Heart right ventricle (tissue), 16 donors: ENCODE measurements at places on chromosomes 1 and 21. TPM values are rescaled to one million over a fixed set of nuclear protein-coding genes. Genes with fewer than 3 reads are reported as not detected.

Gene HECTD3
- 16.0 TPM for total RNA-seq

Gene FHL3
- total RNA-seq, result 8.0 TPM

Gene MFSD2A
- 0.45 TPM for total RNA-seq

Gene SYTL1
- 0.41 TPM for total RNA-seq

Gene RNPEP
- total RNA-seq, result 16.4 TPM

Gene ADGRB2
- total RNA-seq, result 9.8 TPM

Gene SPATA1
- total RNA-seq, result 0.80 TPM

Gene SPRR2A
- not detected for total RNA-seq

Gene ODR4
- total RNA-seq, result 15.9 TPM

Gene LRRC39
- total RNA-seq, result 149 TPM

Gene NBPF12
- 4.9 TPM for total RNA-seq

Gene ERICH3
- not detected for total RNA-seq

- no peak overlapping the region for H3K4me3 ChIP-seq
- no peaks in the 10 kb centered on the region for H3K36me3 ChIP-seq
- no peak overlapping the region for H3K27ac ChIP-seq
- peaks cover 53% of the 10 kb centered on the region for H3K4me1 ChIP-seq
- no peaks in the 10 kb centered on the region for H3K27me3 ChIP-seq
- DNase-seq, result no peak
Observed at GRCh38 chr1:164613176-164613575, 54.2 kb downstream of the PBX1 start.

DNA sequence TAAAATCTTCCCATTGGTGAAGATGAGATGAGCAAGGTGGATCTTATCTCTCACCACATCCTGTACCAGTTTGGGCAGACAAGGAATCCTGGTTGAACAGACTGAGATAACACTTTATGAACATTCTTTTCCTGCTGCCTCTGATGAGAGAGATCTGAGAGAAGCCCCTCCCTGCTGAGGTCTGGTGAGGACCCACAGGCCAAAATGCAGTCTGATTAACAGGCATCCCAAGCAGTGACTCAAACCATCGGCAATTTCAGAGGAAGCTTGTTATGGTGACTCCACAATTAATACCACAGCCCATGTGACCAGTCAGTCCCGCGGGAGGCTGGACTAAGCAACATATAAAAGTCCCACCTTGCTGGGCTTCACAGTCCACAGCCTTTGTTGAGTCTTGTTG is at the start of gene PRR9:
TSS of gene PRR9 (plus strand) at position 373 of the 400 bp plus-strand sequence. CDS start 561 bp downstream, outside the sequence.
- H3K36me3 ChIP-seq, result no peaks in the 10 kb centered on the region
- DNase-seq, result no peak
- peaks cover 21% of the 10 kb centered on the region for H3K27me3 ChIP-seq
- H3K27ac ChIP-seq, result no peak within 1 kb of the TSS

- DNase-seq, result no peak
- no peaks in the 10 kb centered on the region for H3K36me3 ChIP-seq
- no peaks in the 10 kb centered on the region for H3K27me3 ChIP-seq
- no peak overlapping the region for H3K27ac ChIP-seq
Observed at GRCh38 chr1:97252076-97252475, 530.5 kb downstream of the PTBP2 start.

- H3K27me3 ChIP-seq, result no peaks in the 10 kb centered on the region
- H3K27ac ChIP-seq, result no peak overlapping the region
- no peak for DNase-seq
- no peak overlapping the region for H3K4me3 ChIP-seq
- H3K4me1 ChIP-seq, result no peaks in the 10 kb centered on the region
Observed at GRCh38 chr1:214296860-214297745, 16.1 kb downstream of the SMYD2 start.

- H3K27ac ChIP-seq, result no peak overlapping the region
- no peaks in the 10 kb centered on the region for H3K27me3 ChIP-seq
- no peaks in the 10 kb centered on the region for H3K4me1 ChIP-seq
- H3K4me3 ChIP-seq, result no peak overlapping the region
- DNase-seq, result no peak
Observed at GRCh38 chr1:161324020-161324419, 9.8 kb downstream of the SDHC start.

DNA sequence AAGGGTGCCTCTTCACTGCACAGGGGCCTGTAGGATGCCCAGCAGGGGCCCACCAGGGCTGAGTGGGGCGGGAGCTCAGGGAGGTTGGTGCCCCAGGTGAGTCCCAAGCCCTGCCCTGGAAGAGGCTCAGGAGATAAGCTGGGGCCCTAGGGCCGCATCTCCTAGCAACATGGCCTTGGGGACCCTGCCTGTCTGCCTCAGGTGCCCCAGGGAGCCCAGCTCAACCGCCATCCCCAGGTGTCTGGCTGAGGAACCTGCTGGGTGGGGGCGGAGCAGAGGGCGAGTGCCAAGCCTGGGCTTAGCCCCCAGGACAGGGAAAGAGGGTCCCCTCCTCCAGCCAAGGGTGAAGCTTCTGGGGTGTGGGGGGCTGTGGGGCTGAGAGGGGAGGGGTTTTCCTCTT is 54.8 kb downstream of the FOXO6 start:
- H3K4me3 ChIP-seq, result no peak overlapping the region
- no peak for DNase-seq
- no peak overlapping the region for H3K27ac ChIP-seq

- no peak overlapping the region for H3K4me3 ChIP-seq
- no peak for DNase-seq
- H3K36me3 ChIP-seq, result no peaks in the 10 kb centered on the region
- peaks cover 16% of the 10 kb centered on the region for H3K4me1 ChIP-seq
- H3K27me3 ChIP-seq, result no peaks in the 10 kb centered on the region
Observed at GRCh38 chr1:184542291-184542690, 155.5 kb downstream of the C1orf21 start.

DNA sequence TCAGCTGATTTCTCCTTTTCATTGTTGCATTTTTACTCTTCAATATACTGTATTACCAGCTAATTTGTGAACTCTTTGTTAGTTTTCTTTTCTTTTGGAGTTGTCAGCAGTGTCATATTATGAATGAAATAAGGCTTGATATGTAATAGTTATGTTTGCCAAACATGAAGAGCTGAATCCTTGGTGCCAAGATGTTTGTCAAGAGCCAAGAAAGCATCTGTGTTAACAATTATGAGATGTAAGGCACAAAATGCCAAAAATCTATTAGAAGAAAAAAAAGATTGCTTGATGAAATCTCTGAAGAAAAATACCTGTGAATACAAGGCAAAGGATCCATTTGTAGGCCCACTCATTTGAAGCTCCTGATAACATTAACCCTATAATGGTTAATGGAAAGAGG is 48.4 kb upstream of the RNPC3 start:
- H3K4me1 ChIP-seq, result no peaks in the 10 kb centered on the region
- no peak overlapping the region for H3K4me3 ChIP-seq
- no peaks in the 10 kb centered on the region for H3K36me3 ChIP-seq
- no peak for DNase-seq

DNA sequence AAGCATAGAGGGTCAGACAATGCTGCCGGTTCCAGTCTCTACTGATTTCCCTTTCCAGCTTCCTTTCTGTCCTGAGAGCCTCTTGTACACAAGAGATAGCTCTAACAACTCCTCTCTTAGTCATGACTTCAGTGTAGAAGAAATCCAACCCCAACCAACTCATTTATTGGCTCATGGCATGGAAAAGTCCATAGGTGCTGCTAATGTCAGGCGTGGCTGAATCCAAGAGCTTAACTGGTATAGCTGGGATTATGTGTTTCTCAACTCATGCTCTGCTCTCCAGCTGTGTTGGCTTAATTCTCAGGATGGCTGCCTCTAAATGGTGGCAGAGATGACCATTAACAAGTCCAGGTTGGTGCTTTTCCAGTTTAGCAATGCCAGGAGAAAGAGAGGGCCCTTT is 12.4 kb upstream of the THRAP3 start:
- H3K36me3 ChIP-seq, result no peaks in the 10 kb centered on the region
- H3K4me1 ChIP-seq, result no peaks in the 10 kb centered on the region
- H3K27me3 ChIP-seq, result no peaks in the 10 kb centered on the region
- no peak for DNase-seq

DNA sequence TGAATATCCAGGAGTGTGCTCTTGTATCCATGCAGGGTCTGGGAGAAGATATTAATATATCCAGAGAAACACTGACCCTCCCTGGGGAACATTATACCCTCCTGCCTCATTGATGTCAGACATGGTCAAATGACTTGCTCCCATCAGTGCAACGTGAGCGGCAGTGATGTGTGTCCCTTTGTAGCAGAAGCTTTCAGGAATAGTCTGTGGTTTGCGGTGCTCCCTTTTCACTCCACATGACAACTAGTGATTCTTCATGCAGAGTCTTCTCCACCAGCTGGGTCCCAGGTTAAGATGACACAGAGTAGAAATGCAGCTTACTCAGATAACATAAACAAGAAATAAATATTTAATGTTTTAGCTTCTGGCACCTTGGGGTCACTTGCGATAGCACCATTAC is 31.9 kb upstream of the LYPD8 start:
- H3K4me3 ChIP-seq, result no peak overlapping the region
- no peak overlapping the region for H3K27ac ChIP-seq
- peaks cover 4% of the 10 kb centered on the region for H3K27me3 ChIP-seq

DNA sequence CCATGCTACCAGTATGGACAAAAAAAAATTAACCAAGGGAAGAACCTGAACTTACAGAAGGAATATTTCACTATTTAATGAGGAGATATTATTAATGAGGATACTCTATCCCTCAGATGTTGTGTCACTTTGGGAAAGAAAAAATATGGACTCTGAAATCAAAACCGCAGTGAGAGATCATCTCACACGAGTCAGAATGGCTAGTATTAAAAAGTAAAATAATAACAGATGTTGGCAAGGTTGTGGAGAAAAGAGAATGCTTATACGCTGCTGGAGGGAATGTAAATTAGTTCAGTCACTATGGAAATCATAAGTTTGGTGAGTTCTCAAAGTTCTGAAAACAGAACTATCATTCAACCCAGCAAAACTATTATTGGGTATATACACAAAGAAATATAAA is 30.9 kb downstream of the TNFSF4 start:
- no peaks in the 10 kb centered on the region for H3K36me3 ChIP-seq
- H3K27me3 ChIP-seq, result no peaks in the 10 kb centered on the region
- H3K4me1 ChIP-seq, result no peaks in the 10 kb centered on the region
- no peak overlapping the region for H3K27ac ChIP-seq

DNA sequence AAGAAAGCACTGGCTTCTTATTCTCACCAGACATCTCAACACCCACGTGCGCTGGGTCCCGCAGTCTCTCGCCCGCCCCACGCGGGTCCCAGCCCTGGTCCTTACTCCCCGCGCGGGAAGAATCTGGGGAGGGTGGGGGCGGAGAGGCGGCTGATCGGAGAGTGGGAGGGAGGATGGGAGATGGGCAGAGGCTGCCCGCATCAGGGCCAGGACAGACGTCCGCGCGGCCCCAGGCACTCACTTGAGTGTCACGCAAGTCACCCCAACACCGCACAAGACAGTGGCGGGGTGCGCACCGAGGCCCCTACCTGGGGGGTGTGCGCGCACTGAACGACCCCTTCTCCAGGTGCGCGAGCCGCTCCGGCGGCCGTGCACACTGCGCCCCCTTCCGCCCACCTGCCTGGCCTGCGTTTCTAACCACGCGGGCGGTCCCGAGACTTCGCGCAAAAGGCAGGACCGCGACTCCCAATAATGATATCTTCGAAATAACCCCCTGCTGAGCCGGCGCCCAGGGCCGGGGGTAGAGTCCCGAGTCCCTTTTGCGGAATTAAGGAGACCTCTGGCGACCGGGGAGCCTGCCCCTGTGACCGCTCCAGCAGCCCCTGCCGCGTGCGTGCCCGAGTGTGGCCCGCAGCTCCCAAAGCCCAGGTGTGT is 6.0 kb upstream of the SIM2 start:
- H3K27ac ChIP-seq, result no peak overlapping the region
- H3K36me3 ChIP-seq, result no peaks in the 10 kb centered on the region
- no peak for DNase-seq

- peak overlapping the region; percentile 71 for H3K27ac ChIP-seq
- no peak for DNase-seq
- H3K4me1 ChIP-seq, result peaks cover 34% of the 10 kb centered on the region
- no peak overlapping the region for H3K4me3 ChIP-seq
- H3K36me3 ChIP-seq, result no peaks in the 10 kb centered on the region
Observed at GRCh38 chr1:94296018-94296417, 58.6 kb upstream of the ARHGAP29 start.

- H3K36me3 ChIP-seq, result no peaks in the 10 kb centered on the region
- H3K4me3 ChIP-seq, result no peak overlapping the region
- no peaks in the 10 kb centered on the region for H3K27me3 ChIP-seq
- H3K27ac ChIP-seq, result no peak overlapping the region
- no peaks in the 10 kb centered on the region for H3K4me1 ChIP-seq
Observed at GRCh38 chr1:240784776-240785175, 172.8 kb upstream of the GREM2 start.

- H3K36me3 ChIP-seq, result no peaks in the 10 kb centered on the region
- no peak overlapping the region for H3K27ac ChIP-seq
- H3K4me3 ChIP-seq, result no peak overlapping the region
- no peaks in the 10 kb centered on the region for H3K27me3 ChIP-seq
- DNase-seq, result no peak
- peaks cover 4% of the 10 kb centered on the region for H3K4me1 ChIP-seq
Observed at GRCh38 chr1:9111957-9112356, 16.9 kb downstream of the GPR157 start.

DNA sequence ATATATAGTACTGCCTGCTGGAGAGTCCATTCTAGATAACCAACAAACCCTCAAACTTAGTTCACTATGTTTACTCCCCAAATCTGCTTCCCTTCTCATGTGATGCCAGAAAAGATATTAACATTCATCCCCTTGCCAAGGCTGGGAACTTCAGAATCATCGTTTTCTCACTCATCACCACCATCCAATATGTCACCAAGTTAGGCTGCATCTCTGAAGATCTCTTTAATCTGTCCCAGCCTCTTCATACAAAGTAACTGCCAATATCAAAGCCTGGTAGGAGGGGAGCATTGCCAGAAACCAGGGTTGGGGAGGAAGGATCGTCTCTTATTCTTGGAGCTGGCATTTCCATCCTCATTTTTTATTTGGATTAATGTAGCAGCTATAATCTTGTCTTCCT is 71.6 kb downstream of the XCL2 start:
- DNase-seq, result no peak
- no peaks in the 10 kb centered on the region for H3K36me3 ChIP-seq
- H3K4me1 ChIP-seq, result peaks cover 34% of the 10 kb centered on the region
- no peak overlapping the region for H3K27ac ChIP-seq
- H3K4me3 ChIP-seq, result no peak overlapping the region

- H3K27me3 ChIP-seq, result no peaks in the 10 kb centered on the region
- DNase-seq, result no peak
- no peak overlapping the region for H3K27ac ChIP-seq
- H3K36me3 ChIP-seq, result no peaks in the 10 kb centered on the region
- no peak overlapping the region for H3K4me3 ChIP-seq
Observed at GRCh38 chr1:40183055-40183710, 22.0 kb downstream of the RLF start.

GRCh38 chr1:203225071-203225470 is 4.4 kb downstream of the CHIT1 start:
- peaks cover 28% of the 10 kb centered on the region for H3K27me3 ChIP-seq
- no peak for DNase-seq
- no peak overlapping the region for H3K27ac ChIP-seq
- no peak overlapping the region for H3K4me3 ChIP-seq
- H3K36me3 ChIP-seq, result no peaks in the 10 kb centered on the region

- no peak for DNase-seq
- H3K36me3 ChIP-seq, result no peaks in the 10 kb centered on the region
- H3K4me3 ChIP-seq, result no peak overlapping the region
- no peak overlapping the region for H3K27ac ChIP-seq
- H3K4me1 ChIP-seq, result no peaks in the 10 kb centered on the region
Observed at GRCh38 chr1:24864370-24864777, 65.7 kb downstream of the RUNX3 start.
